K562 (cell line): ENCODE measurements at places on chromosomes 12 and 14. TPM values are rescaled to one million over a fixed set of nuclear protein-coding genes. Genes with fewer than 3 reads are reported as not detected.

CFAP54 gene
- total RNA-seq = 0.09 and 0.11 TPM in 2 replicates

LMO3 gene
- total RNA-seq = 0.20 and 0.40 TPM in 2 replicates

GRCh38 chr12:96157427-96157826 is 36.7 kb upstream of the ELK3 start:
- H3K4me1 ChIP-seq = 0 out of 3 replicates have a peak, but pooled peaks cover under 1% of the 10 kb centered on the region
- DNase-seq = no peak
- no peaks in the 10 kb centered on the region for H3K36me3 ChIP-seq
- no peak overlapping the region for H3K27ac ChIP-seq
- H3K27me3 ChIP-seq = peaks cover 12% of the 10 kb centered on the region; the same call in 2 of the 3 replicates
- H3K4me3 ChIP-seq = no peak overlapping the region

- H3K36me3 ChIP-seq = no peaks in the 10 kb centered on the region
- DNase-seq = no peak
- H3K27me3 ChIP-seq = no peaks in the 10 kb centered on the region; the same call in 1 of the 3 replicates
- no peak overlapping the region for H3K27ac ChIP-seq
- peaks cover 3% of the 10 kb centered on the region; the same call in 1 of the 2 replicates for H3K4me1 ChIP-seq
These were observed 34.4 kb upstream of the GALNT9 start for GRCh38 chr12:132363661-132364347.

ACVRL1 gene
- 1.3 and 1.4 TPM in 2 replicates for total RNA-seq

CLEC12A gene
- total RNA-seq = not detected in 2 replicates

DNA sequence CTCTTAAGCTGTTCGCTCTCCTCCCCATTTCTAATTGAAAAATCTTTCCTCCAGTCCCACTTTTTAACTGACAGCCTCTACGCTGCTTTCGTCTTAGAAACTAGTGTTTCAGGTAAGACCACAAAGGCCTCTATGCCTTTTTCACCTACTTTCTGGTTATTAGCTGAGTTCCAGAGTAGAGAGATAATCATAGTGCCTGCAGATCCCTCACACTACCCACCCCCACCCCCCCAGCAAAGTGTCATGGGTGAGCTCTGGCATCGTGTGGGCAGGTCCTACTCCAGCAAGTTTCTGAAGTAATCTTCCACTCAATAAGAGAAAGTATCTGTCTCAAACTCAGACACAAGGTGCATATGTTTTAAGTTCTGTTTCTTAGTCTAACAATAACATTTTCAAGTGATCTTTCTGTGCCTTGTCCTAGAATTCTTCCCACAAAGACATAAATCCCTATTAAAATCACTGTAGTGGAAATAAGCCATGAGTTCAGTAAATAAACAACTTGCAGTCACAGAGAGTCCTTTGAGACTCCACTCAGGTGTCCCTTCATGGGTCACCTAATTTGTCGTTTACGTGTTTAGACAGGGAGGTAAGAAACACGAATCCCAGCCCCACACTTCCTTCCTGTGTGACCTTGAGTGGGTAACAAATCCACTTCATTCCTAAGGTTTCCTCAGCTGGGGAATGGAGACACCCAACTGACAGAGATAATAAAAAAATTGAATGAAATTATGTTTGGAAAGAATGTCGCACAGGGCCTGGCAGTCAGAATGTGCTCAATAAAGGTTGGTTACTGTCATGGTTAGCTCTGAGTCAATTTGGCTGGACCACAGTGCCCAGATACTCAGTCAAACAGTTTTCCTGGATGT is 228.9 kb upstream of the CAND1 start:
- H3K27me3 ChIP-seq = no peaks in the 10 kb centered on the region
- no peak overlapping the region for H3K27ac ChIP-seq
- H3K36me3 ChIP-seq = no peaks in the 10 kb centered on the region
- DNase-seq = no peak
- no peaks in the 10 kb centered on the region for H3K4me1 ChIP-seq

- H3K4me1 ChIP-seq = peaks cover 28% of the 10 kb centered on the region
- DNase-seq = peak; percentile 70
- H3K27ac ChIP-seq = peak overlapping the region; percentile 57; the same call in 2 of the 3 replicates
- no peaks in the 10 kb centered on the region for H3K27me3 ChIP-seq
- H3K36me3 ChIP-seq = no peaks in the 10 kb centered on the region
These were observed 59.1 kb upstream of the MED13L start for GRCh38 chr12:116336542-116337065.

DNA sequence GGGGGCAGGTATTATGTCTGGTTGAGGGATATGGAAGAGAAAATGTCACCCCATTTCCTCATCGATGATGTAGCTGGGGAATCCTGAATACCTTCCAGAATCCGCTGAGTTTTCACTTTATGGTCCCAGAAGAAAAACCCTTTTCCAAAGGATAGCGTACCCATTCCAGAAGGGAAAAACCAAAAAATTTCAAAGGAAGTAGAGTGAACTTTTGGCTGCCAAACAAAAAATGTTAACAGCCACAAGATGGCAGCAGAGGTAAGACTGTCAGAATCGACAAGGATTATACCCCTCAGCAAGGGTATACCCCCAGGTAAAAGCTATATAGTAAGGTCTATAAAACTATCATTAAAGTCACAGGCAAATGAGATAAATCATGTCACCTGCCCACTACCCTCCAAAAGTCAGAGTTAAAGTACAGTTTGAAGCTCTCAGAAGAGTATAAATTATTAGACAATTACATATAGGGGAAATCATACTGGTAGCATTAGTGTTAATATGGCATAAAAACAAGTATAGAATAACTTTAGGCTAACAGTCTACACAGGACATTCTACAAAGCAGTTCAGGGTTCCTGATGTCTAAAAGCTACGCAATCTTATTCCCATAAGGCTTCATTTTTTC is 18.0 kb downstream of the ACIN1 start:
- H3K36me3 ChIP-seq = peaks cover 93% of the 10 kb centered on the region
- no peak overlapping the region for H3K27ac ChIP-seq
- no peaks in the 10 kb centered on the region for H3K27me3 ChIP-seq
- H3K4me1 ChIP-seq = peaks cover 40% of the 10 kb centered on the region
- no peak overlapping the region for H3K4me3 ChIP-seq

DNA sequence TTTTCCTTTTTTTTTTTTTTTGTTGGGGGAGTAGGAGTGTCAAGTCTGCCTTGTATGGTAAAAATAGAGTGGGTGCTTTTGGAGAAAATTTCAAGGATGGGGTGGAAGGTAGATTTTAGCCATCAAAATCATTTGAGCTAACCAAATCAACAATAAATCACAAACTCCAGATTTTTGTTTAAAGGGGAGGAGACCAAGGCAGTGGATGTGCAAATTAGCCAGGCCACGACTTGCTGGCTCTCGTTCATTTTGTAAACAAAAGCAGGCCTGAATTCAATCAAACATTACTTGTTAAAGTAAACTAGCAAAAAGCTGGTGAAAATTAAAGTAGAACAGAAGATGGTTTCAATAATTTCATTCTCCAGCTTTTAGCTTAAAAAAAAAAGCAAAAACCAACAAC is 387.2 kb downstream of the BMP4 start:
- no peak overlapping the region for H3K4me3 ChIP-seq
- H3K27ac ChIP-seq = no peak overlapping the region
- H3K36me3 ChIP-seq = no peaks in the 10 kb centered on the region
- no peak for DNase-seq
- H3K27me3 ChIP-seq = no peaks in the 10 kb centered on the region
- H3K4me1 ChIP-seq = no peaks in the 10 kb centered on the region

GRCh38 chr12:12506496-12506890 is 56.2 kb downstream of the DUSP16 start:
- H3K27ac ChIP-seq = no peak overlapping the region
- no peak overlapping the region for H3K4me3 ChIP-seq
- H3K36me3 ChIP-seq = no peaks in the 10 kb centered on the region
- DNase-seq = no peak

- DNase-seq = no peak
- peaks cover 8% of the 10 kb centered on the region for H3K4me1 ChIP-seq
- H3K27ac ChIP-seq = peak overlapping the region; percentile 94
- H3K4me3 ChIP-seq = peak overlapping the region; percentile 92
- H3K36me3 ChIP-seq = peaks cover 26% of the 10 kb centered on the region
These were observed 1.0 kb downstream of the HOMEZ start for GRCh38 chr14:23284654-23285529.

DNA sequence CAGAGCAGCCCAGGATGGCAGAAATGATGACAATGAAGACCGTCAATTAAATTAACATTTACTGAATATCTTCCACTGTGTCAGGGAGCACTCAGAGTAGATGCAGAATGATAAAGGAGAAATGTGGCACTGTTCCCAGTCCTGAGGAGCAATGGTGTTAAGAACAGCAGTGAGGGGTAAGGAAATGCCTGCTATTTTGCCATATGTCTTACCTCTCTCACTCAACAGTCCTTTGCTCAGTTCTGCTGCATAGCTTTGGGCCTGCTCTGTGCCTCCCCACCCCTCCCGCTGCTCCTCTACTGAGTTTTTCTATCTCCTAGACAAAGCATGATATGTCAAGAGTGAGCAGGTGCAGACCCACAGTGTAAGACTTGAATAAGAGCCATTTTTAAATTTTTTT is 318.8 kb downstream of the NAV3 start:
- H3K4me1 ChIP-seq = no peaks in the 10 kb centered on the region
- H3K4me3 ChIP-seq = no peak overlapping the region
- no peaks in the 10 kb centered on the region for H3K27me3 ChIP-seq

- no peak overlapping the region for H3K27ac ChIP-seq
- peaks cover 21% of the 10 kb centered on the region; the same call in 1 of the 2 replicates for H3K27me3 ChIP-seq
- DNase-seq = no peak
- no peak overlapping the region for H3K4me3 ChIP-seq
These were observed 72.6 kb downstream of the BBS10 start for GRCh38 chr12:76275511-76276093.

- no peaks in the 10 kb centered on the region for H3K4me1 ChIP-seq
- peaks cover 29% of the 10 kb centered on the region for H3K27me3 ChIP-seq
- H3K36me3 ChIP-seq = no peaks in the 10 kb centered on the region
- H3K4me3 ChIP-seq = peak overlapping the region; percentile 33; the same call in 1 of the 2 replicates
- DNase-seq = no peak
These were observed 853 bp downstream of the TTC9 start for GRCh38 chr14:70642303-70643235.

- H3K27ac ChIP-seq = no peak overlapping the region
- H3K27me3 ChIP-seq = no peaks in the 10 kb centered on the region
- DNase-seq = no peak
- no peak overlapping the region for H3K4me3 ChIP-seq
- no peaks in the 10 kb centered on the region for H3K36me3 ChIP-seq
These were observed 88.5 kb upstream of the ANO4 start for GRCh38 chr12:100706033-100706432.

TOMM20L gene
- total RNA-seq = not detected in 2 replicates

GUCY2C gene
- not detected in 2 replicates for total RNA-seq

DNA sequence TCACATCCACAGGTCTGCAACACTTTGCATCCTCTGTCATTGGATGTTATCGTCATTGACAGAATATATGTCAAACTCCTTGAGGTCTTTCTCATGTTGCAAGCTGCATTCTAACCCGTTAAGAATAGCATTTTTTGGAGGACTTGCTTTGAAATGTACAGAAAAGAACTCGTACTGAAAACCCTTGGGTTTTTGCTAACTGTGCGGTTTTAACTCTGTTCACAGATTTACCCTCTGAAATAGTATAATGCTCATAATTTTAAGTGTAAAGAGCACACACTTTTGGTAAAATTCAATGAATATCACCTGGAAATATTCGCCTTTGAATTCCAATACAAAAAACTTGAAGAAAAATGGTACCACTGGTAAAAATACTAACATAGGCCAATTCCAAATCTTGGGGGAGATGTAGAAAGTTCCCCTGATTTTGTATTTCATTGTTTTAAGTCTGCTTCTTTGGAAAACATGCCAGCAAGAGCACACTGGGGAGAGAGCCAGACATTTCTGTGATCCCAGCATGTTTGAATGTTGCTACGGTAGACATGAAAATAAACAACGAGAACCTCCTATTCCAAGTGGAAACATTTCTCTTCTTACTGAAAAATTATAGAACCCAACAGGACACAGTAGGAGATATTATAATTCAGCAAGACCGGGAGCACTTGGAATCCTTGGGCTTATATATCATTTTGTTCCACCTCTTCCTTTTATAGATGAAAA is 446.0 kb downstream of the AEBP2 start:
- H3K27me3 ChIP-seq = no peaks in the 10 kb centered on the region
- no peak overlapping the region for H3K27ac ChIP-seq
- H3K36me3 ChIP-seq = no peaks in the 10 kb centered on the region
- H3K4me3 ChIP-seq = no peak overlapping the region
- H3K4me1 ChIP-seq = no peaks in the 10 kb centered on the region

PTPN6 gene
- 4.1 and 6.4 TPM in 2 replicates for total RNA-seq

- H3K4me1 ChIP-seq = peaks cover 6% of the 10 kb centered on the region
- DNase-seq = no peak
- H3K27me3 ChIP-seq = no peaks in the 10 kb centered on the region
- H3K27ac ChIP-seq = no peak overlapping the region
- H3K4me3 ChIP-seq = no peak overlapping the region
- peaks cover 11% of the 10 kb centered on the region; the same call in 2 of the 3 replicates for H3K36me3 ChIP-seq
These were observed 71.4 kb downstream of the RIC8B start for GRCh38 chr12:106845902-106846301.

- no peak overlapping the region for H3K4me3 ChIP-seq
- no peaks in the 10 kb centered on the region for H3K4me1 ChIP-seq
- H3K36me3 ChIP-seq = no peaks in the 10 kb centered on the region
- H3K27ac ChIP-seq = no peak overlapping the region
These were observed 394.7 kb upstream of the NOVA1 start for GRCh38 chr14:26992403-26993115.

DNA sequence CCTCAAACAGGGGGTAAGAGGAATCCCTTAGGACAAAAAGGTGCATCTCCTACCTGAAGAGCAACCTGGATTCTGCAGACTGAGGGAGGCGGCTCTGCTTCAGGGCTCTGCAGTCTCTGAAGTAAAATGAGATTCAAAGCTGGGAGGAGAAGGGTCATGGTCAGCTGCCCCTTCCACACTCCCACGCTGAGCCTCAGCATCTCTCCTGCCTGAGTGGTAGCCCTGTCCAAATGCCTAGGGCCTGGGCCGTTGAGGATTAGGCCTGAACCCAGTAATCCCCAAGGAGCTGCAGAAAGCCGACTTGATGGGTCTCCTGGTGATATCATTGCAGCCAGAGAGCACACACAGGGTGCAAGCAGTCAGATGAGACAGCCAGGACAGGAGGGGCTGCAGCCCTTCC is 18.9 kb downstream of the PHLDA1 start:
- H3K27me3 ChIP-seq = peaks cover 27% of the 10 kb centered on the region
- no peak for DNase-seq
- no peaks in the 10 kb centered on the region for H3K4me1 ChIP-seq
- no peak overlapping the region for H3K27ac ChIP-seq
- no peaks in the 10 kb centered on the region for H3K36me3 ChIP-seq

GRCh38 chr14:39773387-39774126 is 341.3 kb upstream of the FBXO33 start:
- DNase-seq = no peak
- no peaks in the 10 kb centered on the region for H3K4me1 ChIP-seq
- no peak overlapping the region for H3K4me3 ChIP-seq
- no peaks in the 10 kb centered on the region for H3K36me3 ChIP-seq
